ENCODE measurements at places on chromosomes 12 and 14.

DNA sequence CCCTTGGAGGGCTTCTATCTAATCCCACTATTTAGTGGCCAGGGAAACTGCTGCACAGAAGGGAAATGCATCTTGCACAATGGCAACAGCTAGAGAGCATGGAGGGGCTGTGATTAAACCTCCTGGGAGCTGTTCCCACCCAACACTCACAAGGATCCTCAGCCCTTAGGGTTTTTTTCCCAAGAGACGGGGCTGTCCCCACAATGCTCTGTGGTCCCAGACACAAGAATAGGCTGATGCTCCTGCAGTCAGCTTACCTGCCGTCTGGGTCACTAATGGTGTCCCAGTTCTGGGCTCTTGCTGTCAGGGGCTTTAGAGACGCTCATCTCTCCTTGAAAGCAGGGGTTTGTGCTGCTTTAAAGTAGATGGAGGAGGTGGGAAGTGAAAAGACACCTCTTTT, 4.6 kb downstream of the SERPINA1 start:
- no peak for DNase-seq

GRCh38 chr14:90784621-90785270, 31.5 kb downstream of the TTC7B start:
- no peak for DNase-seq

GRCh38 chr12:55850893-55851292, 8.2 kb upstream of the MMP19 start:
- no peak for DNase-seq

- DNase-seq = no peak
These were observed 6.1 kb downstream of the PTPN6 start for GRCh38 chr12:6957151-6957701.

DNA sequence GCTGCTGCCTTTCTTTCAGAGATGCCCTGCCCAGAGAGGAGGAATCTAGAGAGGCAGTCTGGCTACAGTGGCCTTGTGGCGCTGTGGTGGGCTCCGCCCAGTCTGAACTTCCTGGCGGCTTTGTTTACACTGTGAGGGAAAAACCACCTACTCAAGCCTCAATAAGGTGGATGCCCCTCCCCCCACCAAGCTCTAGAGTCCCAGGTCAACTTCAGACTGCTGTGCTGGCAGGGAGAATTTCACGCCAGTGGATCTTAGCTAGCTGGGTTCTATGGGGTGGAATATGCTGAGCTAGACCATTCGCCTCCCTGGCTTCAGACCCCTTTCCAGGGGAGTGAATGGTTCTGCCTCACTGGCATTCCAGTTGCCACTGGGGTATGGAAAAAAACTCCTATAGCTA, 25.6 kb downstream of the SPATA7 start:
- DNase-seq = no peak

- no peak for DNase-seq
These were observed 127.1 kb upstream of the CNTN1 start for GRCh38 chr12:40565029-40565633.

DNA sequence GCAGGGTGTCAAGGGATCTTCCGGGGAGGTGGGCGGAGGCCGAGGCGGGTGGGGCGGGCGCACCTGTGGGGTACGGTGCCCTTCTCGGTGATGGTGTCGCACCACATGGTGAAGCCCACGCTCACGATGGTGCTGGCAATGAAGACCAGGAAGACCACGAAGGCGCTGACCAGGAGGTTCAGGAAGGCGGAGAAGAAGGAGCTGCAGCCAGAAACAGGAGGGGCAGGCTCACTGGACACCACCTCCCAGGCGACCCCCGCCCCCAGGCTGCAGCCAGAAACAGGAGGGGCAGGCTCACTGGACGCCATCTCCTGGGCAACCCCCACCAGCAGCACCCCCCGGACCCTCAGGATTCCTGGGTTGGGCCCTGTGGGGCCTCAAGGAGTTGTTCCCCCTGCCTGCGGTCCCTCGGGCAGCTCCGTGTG, 7.6 kb downstream of the TMEM179 start:
- DNase-seq = no peak

DNA sequence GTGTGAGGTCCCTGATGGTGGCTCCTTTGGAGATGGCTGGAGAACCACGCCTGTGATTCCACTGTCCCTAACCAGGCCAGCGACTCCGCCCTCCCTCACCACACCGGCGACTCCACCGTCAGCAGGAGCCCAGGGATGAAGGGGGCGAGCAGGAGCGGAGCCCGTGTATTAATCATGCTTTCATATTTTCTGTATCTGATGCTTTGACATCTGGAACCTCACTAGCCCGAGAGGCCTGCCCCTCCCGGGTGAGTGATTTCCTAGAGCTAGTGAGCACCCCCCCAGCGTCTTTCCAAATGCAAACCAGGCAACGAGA, 69.9 kb downstream of the NOC4L start:
- no peak for DNase-seq

DNA sequence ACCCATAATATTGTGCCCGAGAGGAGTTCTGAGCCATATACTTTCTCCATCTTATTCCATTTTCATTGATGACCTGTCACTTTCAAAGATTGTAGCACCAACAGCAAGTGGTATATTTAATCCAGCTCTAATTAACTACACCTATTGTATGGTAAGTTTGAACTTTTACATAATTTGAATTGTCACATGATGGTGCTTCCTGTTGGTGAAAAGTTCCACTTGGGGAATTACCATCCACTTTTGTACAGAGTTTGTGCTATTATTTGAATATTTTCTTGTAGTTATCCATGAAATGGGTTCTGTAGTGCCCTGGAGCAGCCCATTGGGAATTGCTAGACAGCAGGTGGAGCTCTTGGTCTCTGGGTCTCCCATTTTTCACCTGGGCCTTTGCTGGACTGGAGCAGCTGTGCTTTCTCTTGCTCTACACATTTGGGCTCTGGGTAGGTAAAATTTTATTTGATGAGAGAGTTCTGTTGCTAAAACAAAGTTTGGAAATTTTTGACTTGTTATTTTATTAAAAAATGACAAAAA, 3.0 kb downstream of the SMCO3 start:
- DNase-seq = no peak

DNA sequence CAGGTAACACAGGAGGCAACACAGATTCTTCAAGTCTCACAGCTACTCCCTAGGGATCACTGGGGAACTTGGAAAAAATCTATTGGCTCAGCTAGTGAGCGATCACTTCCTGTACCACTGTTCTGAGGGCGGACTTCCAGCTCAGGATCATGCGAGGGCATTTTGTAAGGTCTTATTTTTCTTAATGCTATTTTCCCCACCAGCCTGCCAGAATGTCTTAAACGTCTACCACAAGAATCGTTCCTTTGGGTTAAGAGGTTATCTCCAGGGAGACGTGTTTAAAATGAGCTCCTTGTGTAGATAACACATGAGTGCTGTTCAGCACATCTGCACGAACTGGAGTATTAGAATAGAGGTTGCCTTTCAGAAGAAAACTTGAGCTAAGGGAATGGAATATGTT, 162.6 kb downstream of the ETNK1 start:
- no peak for DNase-seq

- no peak for DNase-seq
These were observed 7.5 kb downstream of the RNF212B start for GRCh38 chr14:23245282-23245681.

DNA sequence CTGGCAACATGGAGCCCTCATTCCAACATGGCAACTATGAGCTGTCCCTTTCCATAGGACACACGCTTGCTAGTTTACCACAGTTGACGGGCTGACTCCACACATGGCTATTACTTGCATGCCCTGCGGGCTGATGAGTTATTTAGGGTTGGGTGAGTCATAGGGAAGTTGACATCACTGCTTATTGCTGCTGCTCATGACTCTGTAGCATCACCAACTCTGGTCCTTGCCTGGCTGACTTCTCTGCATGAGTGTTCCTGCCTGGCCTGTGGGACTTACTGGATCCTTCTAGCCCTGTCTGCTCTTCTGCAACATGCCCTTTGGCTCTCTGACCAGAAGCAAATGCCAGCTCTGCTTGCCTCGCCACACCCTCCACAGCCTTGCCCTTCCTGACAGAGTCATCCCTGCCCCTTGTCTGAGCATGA, 199.5 kb downstream of the ANO6 start:
- DNase-seq = peak; percentile 57

- DNase-seq = peak; percentile 49
These were observed 1.8 kb downstream of the CKB start for GRCh38 chr14:103520657-103521437.
